ENCODE measurements at places on chromosomes 2 and 18.

GRCh38 chr2:241161646-241162281 lies 11.5 kb downstream of the PPP1R7 start:
- DNase-seq, result no peak

DNA sequence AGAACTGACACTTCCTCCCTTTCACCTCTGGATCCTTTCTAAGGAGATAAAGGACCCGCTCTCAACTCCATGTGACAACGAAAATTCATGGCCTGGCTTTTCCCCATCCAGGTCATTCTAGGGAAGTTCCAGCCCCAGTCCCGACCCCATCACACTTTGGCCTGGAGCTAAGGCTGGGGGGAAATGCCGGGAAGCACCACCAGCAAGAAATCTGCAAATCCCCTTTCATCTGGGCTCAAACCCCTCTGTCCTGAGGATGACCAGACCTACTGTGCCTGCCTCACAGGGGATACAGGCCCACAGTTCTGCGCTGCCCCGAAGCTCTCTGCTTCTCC lies 1.3 kb downstream of the SIX2 start:
- DNase-seq, result no peak

- DNase-seq, result no peak
These were observed 25.1 kb upstream of the SGPP2 start for GRCh38 chr2:222399038-222399783.

GRCh38 chr2:109345653-109346480 lies 216.9 kb downstream of the SH3RF3 start:
- DNase-seq, result no peak

- DNase-seq, result no peak
These were observed 44.1 kb upstream of the SP140L start for GRCh38 chr2:230282936-230283335.

DNA sequence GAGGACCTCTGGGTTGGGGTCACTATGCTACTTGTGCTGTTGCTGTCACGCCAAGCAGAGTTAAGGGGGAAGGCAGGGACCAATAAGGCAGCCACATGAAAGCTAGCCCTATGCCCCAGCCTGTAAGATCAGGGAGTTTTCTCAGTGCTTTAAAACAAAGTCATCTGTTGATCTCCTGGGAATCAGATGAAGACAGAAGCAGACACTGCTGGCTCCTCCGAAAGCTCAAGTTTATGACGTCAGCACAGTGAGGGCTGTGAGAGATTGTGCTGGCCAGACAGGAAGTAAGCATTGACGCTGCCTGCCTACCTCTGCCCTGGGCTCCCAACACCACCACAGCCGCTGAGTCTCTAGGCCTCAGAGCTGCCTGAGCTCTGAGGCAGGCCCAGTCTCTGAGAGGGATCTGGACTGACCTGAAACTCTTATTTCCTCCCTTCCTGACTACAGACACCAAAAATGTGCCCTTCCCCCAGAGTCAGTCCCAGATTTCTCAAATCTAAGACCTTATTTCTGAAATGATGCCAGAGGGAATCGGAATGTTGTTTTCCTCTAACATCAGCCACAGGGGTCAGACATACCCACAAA lies 118.1 kb upstream of the EPAS1 start:
- peak; percentile 38 for DNase-seq

GRCh38 chr2:47205576-47206141 lies 50.6 kb upstream of the STPG4 start:
- no peak for DNase-seq

All from activated CD8-positive, alpha-beta memory T cell treated with anti-CD3 and anti-CD28 coated beads, Interleukin-2, amount 50 U/mL, for 4 hours (primary cell).